ENCODE measurements at places on chromosomes 6 and 20.
A peak's percentile ranks its signal among the peaks of the same experiment; 100 is the strongest.

- DNase-seq: no peak
Observed at GRCh38 chr6:111278731-111279130, 191.4 kb downstream of the SLC16A10 start.

DNA sequence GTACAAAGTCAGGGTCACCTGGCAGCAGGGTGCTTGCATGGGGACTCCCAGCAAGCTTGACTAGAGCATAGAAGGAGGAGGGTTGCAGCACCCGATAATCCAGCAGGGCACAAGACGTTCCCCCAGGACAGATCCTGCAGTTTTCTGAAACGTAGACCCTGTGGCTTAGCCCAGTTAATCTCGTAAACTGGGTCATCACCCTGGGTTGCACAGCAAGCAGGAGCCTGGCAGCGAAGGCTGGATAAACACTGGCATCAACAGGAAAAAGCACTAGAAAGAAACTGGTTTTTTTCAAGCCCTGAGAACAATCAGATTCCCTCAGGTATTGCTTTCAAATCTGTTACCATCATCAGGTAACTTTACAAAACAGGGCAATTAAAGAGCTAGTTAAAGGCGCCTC lies 92.6 kb downstream of the PDE7B start:
- no peak for DNase-seq

DNA sequence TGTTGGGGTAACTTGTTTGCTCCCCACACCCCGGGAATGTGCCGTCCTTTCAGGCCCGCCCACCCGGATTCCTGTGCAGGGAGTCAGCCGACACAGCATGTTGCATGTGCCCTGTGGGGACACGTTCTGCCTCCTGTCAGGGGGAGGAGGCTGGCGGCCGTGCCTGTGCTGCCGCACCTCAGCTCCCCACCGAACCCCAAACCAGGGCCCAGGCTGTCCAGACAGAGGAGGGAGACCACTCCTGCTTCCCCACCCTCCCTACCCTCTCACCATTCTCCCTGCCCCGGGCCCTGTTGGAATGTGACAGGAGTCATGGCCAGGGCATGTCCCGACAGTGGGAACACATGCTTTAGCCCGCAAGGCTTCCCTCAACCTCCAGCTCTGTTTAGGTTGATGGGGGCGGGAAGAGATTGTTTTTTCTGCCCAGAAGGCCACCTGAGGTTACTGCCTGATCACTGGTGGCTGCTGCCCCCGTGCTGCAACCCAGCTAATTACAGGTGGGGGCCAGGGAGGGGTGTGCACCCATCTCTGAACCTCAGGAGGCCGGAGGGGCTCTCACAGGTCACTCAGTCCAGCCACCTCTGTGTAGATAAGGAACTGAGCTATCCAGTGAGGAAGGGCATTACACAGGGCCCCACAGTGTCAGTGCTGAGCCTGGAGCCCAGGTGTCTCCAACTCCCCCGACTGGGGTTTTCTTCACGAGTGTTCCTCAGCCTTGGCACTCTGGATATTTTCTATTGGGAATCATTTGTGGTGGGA lies 13.6 kb downstream of the LRRC73 start:
- DNase-seq: no peak

DNA sequence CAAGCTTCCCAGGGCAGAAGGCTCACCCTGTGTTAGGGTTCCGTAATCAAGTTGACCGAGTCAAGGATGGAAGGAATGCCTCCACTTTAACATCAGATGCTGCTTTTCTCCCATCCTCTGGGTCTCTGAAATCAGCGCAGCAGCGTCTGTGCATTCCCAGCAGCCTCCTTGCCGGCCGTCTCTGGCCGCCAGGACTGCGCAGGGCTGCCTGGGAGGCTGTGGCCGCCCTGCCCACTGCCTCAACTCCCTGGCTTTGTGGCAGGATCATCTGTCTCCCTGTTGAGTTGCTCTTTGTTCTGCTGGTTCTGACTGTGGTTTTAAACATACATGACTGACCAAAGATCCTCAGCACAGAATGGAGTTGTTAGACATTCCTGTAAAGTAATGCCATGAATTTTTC lies 56.5 kb downstream of the DLL1 start:
- DNase-seq: no peak

DNA sequence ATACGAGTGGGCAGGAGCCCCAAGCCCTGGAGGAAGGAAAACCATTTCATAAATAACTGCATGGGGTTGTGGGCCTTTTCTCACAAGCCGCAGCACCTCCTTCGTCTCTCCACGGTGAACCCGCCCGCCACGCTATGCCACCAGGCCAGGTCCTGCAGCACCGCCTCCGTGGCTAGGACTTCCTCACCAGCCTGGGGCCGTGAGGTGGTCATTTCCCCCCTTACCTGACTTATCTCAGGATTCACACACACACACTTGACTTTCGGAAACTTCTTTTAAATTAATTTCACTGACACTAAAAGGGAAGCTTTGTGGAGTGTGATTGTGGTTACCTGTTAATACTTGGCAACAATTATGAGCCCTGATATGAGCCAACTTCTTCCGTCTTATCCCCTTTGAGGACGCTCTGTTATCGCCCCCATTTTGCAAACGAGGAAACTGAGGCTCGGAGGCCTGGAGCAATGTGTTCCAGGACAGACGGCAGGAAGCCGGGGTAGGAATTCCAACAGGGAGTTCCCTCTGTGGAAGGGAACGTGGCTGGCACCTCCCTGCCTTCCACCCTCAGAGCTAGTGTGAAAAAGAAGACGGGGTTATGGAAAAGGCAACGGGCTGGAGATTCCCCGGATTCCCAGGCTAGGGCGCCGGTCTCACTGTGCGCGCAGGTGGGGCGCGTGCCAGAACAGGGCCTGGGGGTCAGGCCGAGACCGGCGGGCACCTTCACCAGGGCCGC lies 817 bp upstream of the SLCO4A1 start:
- DNase-seq: no peak

- DNase-seq: no peak
Observed at GRCh38 chr20:23264545-23264944, 86.0 kb upstream of the NXT1 start.

DNA sequence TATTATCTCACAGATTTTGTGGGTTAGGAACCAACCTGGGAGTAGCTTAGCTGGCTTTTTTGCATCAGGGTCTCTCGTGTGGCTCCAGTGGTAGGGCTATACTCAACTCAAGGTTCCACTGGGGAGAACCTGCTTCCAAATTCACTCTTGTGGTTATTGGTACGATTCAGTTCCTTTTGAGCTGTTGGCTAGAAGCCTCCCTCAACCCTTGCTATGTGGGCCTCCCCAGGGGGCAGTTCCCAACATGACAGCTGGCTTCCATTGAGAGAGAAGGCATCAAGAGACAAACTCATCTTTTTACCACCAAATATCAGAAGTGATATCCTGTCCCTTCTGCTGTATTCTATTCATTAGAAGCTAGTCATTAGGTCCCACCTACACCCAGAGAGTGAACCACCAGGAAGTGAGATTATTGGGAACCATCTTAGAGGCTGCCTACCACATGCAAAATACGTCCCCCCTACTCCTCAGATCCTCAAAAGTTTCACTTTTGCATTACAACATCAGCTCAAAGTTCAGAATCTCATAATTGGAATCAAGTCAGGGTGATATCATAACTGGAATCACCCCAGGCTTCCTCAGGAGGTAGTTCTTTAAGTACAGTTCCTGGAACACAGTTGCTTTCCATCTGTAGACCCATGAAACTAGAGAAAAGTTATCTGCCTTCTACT lies 30.9 kb downstream of the MKKS start:
- DNase-seq: no peak

DNA sequence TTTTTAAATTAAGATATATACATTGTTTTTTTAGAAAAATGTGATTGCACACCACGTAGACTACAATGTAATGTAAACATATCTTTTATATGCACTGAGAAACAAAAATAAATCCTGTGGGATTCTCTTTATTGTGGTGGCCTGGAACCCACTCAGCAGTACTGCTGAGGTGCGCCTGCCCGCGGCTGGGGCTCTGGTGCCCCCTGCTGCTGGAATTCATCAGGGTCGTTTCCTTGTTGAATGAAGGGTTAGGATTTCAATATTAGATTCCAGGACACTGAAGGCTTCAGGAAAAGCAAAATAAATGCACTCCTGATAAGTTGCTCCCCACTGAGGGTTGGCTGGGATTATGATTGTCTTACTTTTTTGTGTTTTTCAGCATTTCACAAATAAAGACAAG lies 175.8 kb upstream of the GGTLC1 start:
- DNase-seq: no peak

GRCh38 chr6:152642578-152643375 lies 5.6 kb upstream of the SYNE1 start:
- peak; percentile 7 for DNase-seq

DNA sequence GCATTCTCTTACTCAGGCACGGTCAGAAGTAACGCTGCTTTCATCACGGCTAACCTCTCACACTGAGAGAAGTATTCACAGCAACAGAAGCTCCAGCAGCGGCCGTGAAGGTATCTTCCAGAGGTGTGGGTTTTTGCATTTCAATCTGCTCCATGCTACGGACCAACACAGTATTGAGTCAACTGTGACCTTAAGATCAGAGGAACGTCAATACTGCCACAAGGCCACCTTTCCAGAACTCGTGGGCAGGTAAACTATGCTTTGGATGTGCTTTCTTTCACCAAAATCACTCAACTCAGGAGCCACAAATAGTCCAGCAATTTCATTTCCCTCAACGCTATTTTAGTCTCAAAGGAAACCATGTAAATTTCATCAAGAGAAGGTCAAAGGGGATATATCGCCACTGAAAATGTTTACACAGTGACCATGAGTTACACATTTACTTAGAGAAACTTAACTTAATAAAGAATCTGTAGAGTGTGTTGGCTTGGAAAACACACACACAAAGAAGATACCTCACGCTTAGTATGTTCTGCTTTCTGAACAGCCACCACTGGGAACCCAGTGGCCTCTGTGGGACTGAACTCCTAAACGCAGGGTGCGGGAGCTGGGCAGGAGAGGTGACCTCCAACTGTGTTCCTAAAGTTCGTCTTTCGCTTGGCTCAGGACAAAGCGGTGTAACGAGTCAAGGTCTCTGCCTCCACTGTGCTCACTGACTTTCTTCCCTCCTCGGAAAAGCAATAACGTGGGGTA lies 27.9 kb downstream of the TXNDC5 start:
- DNase-seq: no peak

- DNase-seq: no peak
Observed at GRCh38 chr20:46749147-46749546, 39.7 kb downstream of the SLC2A10 start.

- DNase-seq: peak; percentile 44
Observed at GRCh38 chr6:151240036-151240685, 394 bp downstream of the AKAP12 start.

DNA sequence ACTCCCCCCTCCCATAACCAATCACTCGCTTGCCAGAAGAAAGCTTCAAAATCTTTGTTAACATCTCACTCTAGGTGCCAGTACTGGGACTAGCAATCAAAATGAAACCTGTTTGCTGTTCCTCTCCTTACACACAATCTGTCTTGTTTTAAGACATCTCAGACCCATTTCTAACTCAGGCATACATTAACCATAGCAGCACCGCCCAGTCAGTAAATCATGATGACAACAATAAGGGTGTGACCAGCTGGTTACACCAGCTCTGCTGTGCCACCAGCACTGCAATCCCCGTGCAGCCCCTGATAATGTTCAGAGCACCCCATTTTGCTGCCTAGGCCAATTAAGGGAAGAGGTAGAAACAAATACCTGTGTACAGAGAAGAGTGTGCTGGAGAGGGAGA lies 185.2 kb upstream of the TAB2 start:
- no peak for DNase-seq

DNA sequence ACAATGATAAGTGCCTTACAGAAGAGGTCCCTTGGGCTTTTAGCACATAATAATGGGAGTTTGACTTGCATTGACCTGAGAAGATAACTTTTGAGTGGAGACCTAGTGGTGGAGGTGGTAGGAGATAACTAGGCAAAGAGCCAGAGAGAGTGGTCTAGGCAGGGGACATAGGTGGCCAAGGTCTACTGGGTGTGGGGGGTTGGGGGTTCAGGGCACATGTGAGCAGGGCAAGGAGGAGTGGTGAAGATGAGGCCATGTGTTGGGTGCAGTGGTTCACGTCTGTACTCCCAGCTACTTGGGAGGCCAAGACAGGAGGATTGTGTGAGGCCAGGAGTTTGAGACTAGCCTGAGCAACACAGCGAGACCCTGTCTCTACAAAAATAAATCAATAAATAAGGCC lies 74.3 kb upstream of the CTNNBL1 start:
- no peak for DNase-seq

DNA sequence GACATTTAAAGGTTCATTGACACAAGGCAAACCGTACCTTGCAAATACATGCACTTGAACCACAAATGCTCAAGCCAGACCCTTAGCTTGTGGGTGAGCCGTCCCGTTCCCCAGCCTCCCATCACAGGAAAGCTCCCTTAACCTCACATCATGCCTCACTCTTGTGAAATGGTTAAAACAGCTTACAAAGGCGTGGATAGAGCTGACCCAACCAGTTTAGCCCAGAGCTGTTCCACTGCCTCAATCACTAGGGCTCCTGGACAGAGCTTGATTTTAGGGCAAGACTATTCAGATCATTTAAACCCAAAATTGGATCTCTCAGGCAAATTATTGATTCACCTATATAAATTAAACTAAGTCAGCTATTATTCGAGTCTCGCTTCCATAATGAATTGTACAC lies 229.6 kb upstream of the TAB2 start:
- no peak for DNase-seq

GRCh38 chr6:56525974-56526789 lies 116.5 kb downstream of the DST start:
- DNase-seq: no peak

DNA sequence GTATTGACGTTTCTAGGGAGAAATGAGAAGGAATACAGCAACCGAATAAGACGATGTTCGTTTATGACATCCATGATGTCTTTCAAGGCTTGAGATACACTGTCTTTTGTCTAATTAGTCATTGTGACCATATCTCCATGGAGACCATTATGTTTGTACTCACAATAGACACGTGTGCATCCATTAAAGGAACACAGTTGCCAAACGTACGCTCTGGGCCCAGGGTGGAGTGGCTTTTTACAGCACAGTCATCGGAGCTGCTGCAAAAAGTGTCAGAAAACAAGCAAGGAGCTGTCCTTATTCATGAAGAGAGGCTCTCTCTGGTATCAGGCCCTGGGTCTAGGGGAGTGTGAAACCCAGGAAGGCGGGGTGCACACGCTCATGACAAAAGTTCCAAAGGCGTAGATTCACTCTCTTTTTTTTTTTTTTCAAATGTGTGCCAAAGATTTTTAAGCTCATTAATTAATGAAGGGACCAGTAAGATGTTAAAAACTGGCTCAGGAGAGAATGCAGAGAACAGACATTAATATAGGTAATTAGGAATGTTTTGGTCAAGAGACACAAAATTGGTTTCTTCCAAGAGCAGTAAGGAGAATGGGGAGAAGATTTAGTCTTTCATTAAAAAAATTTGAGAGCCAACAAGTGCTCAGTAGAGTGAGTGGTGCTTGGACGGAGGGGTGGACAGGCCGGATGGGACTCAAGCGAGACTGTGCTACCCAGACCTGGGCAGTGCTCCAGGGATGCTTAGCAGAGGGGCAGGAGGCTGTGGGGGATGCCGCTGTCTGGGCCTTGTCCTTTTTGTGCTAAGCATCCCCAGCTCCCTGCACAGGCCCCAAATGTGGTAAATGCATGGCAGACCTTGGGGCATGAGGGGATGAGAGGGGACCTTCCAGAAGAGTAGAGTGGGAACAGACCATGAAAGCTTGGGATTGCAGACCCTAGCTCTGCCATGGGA lies 34.9 kb upstream of the GTSF1L start:
- no peak for DNase-seq

GRCh38 chr6:36280983-36281382 lies 11.1 kb downstream of the PNPLA1 start:
- DNase-seq: no peak

All from fibroblast of skin of left biceps (primary cell).